Daoy (cell line): ENCODE measurements at places on chromosomes 4 and X. TPM values are rescaled to one million over a fixed set of nuclear protein-coding genes. Genes with fewer than 3 reads are reported as not detected.

Gene NLRP2B
- not detected in 2 replicates for total RNA-seq

Gene MAMLD1
- 2.2 and 12.3 TPM in 2 replicates for total RNA-seq

Gene COX7B2
- 32.6 and 55.2 TPM in 2 replicates for total RNA-seq

Gene RTL5
- 0.18 and 0.86 TPM in 2 replicates for total RNA-seq

Gene HTN3
- not detected in 2 replicates for total RNA-seq

Gene SH3BP2
- 14.0 and 16.9 TPM in 2 replicates for total RNA-seq

Gene KDR
- total RNA-seq, result 0.48 and 1.1 TPM in 2 replicates

Gene C4orf51
- total RNA-seq, result not detected in 2 replicates

Gene BMPR1B
- total RNA-seq, result 1.7 and 2.0 TPM in 2 replicates

Gene HSFX2
- total RNA-seq, result not detected in 2 replicates

Gene MAGEE1
- 0.06 TPM in 1 of 2 replicates, not detected in the other for total RNA-seq

Gene DCAF12L2
- total RNA-seq, result not detected in 2 replicates

Gene GIMD1
- total RNA-seq, result not detected in 2 replicates

Gene ERCC6L
- total RNA-seq, result 11.1 and 11.8 TPM in 2 replicates

Gene RPS6KA3
- 39.5 and 44.5 TPM in 2 replicates for total RNA-seq

Gene NPNT
- total RNA-seq, result not detected in 2 replicates

Gene ANKRD50
- total RNA-seq, result 2.8 and 3.2 TPM in 2 replicates

Gene RNF128
- 1.8 TPM in 2 replicates for total RNA-seq

Gene TMPRSS11B
- not detected in 2 replicates for total RNA-seq

Gene SPIN3
- 3.1 and 3.2 TPM in 2 replicates for total RNA-seq

Gene CLOCK
- total RNA-seq, result 10.1 and 12.3 TPM in 2 replicates

Gene MAGEB2
- 32.6 and 42.1 TPM in 2 replicates for total RNA-seq

Gene GPR50
- total RNA-seq, result not detected in 2 replicates

Gene HTRA3
- 0.11 and 0.27 TPM in 2 replicates for total RNA-seq

Gene DCX
- total RNA-seq, result not detected in 2 replicates

Gene OPRPN
- total RNA-seq, result not detected in 2 replicates

Gene RENBP
- 0.11 and 0.18 TPM in 2 replicates for total RNA-seq

Gene MRPL1
- total RNA-seq, result 37.4 and 45.7 TPM in 2 replicates

Gene NAA11
- total RNA-seq, result 10.2 and 10.9 TPM in 2 replicates

Gene SRPK3
- 0.11 and 0.54 TPM in 2 replicates for total RNA-seq

Gene PDGFC
- 34.0 and 53.0 TPM in 2 replicates for total RNA-seq

Gene TMPRSS11A
- not detected in 2 replicates for total RNA-seq

Gene PCDH10
- total RNA-seq, result 0.69 and 1.6 TPM in 2 replicates

Gene EFHC2
- total RNA-seq, result 0.51 TPM in 1 of 2 replicates, not detected in the other

Gene KCNE5
- total RNA-seq, result not detected in 2 replicates

Gene USP26
- total RNA-seq, result not detected in 2 replicates

Gene ZNF732
- total RNA-seq, result 0.12 and 1.1 TPM in 2 replicates

Gene PUDP
- total RNA-seq, result 6.8 and 11.9 TPM in 2 replicates

Gene DMP1
- total RNA-seq, result not detected in 2 replicates
